ENCODE measurements at places on chromosomes 2 and 18.

DNA sequence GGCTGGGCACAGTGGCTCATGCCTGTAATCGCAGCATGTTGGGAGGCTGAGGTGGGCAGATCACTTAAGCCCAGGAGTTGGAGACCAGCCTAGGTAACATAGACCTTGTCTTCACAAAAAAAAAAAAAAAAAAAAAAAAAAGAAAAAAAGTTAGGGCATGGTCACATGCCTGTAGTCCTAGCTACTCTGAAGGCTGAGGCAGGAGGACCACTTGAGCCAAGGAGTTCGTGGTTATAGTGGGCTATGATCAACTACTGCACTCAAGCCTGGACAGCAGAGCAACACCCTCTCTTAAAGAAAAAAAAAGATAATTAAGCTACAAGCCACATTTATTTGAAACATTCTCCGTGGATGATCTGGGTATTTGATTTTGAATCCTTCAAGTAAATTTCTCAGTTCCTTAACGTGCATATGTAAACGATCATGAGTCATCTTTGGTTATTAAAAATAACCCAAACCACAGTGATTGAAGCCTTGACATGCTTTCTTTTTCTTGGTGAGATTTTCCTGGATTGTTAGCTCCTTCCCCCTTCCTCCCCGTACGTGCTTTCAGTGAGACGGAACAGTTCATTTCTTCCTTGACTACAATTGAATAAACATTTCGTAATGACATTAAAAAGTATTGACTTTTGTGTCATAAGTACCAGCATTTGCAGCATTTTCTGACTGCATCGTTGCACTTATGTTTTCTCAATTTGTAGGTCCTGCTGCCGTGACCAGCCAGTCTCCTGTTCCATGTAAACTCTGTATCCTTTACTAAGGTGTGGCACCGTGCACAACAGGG is 20.3 kb downstream of the RMC1 start:
- DNase-seq: no peak

DNA sequence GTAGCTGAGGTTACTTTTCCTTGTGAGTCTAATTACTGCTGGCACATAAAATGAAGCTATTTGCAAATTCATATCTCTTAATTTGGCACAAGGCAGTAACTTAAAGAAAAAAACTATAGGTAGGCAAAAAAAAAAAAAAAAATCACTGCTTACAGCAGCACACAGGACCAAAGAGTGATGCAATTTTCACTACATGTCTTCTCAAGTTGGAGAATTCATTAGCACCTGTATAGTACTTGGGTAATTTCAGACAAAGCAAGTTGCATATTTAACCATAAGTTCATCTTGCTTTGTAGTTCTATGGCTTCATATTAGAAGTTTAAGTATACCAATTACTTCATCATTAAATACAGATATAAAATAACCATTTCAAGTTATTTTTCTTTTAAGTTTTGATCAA is 33.7 kb upstream of the RBBP8 start:
- no peak for DNase-seq

DNA sequence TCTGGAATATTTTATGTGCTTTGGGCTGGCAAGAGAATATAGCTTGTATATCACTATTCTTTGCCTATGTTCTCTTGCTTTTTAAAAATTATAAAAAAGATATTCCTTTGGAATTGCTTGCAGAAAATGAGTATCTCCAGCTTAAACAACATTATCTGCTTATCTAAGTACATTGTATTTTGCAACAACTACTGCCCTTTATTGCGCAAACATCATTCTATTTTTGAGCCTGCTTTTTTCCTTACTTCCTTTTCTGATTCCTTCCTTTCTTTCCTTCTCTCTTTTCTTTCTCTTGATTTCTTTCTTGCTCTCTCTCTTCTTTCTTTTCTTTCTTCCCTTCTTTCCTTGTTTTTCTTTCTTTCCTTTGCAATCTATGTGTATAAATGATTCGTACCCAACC is 74.0 kb downstream of the UNC80 start:
- no peak for DNase-seq

- no peak for DNase-seq
These were observed 254.6 kb downstream of the LOXHD1 start for GRCh38 chr18:46402396-46402795.

DNA sequence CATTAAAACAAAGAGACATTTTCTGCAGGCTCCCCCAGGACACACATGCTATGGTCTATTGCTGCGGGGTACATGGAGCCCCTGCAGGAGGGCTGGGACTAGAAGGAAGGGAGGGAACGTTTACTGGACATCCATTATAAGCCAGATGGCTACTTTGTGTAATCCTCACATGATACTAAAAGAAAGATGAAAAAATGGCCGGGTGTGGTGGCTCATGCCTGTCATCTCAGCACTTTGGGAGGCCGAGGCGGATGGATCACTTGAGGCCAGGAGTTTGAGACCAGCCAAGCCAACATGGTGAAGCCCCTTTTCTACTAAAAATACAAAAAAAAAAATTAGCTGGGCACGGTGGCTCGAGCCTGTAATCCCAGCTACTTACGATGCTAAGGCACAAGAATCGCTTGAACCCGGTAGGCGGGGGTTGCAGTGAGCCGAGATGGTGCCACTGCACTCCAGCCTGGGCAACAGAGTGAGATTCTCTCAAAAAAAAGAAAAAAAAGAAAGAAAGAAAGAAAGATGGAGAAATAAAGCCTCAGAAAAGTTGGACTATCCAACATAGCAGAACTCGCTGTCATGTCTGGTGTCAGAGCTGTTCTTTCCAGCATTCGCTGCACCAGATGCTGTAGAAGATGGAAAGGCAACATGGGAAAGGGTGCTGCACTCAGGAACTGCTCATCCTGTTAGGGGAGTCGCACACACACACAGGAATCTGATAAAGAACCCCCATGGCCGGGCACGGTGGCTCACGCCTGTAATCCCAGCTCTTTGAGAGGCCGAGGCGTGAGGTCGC is 7.8 kb upstream of the MYCN start:
- DNase-seq: no peak

GRCh38 chr2:155841442-155841841 is 491.1 kb downstream of the NR4A2 start:
- DNase-seq: no peak

GRCh38 chr2:71548646-71549425 is 95.5 kb downstream of the DYSF start:
- peak; percentile 43 for DNase-seq

- DNase-seq: no peak
These were observed 47.2 kb downstream of the SPOPL start for GRCh38 chr2:138548796-138549195.

- no peak for DNase-seq
These were observed 398.0 kb upstream of the CDH20 start for GRCh38 chr18:60935041-60935910.

GRCh38 chr18:57025540-57025939 is 121.3 kb upstream of the BOD1L2 start:
- DNase-seq: no peak

DNA sequence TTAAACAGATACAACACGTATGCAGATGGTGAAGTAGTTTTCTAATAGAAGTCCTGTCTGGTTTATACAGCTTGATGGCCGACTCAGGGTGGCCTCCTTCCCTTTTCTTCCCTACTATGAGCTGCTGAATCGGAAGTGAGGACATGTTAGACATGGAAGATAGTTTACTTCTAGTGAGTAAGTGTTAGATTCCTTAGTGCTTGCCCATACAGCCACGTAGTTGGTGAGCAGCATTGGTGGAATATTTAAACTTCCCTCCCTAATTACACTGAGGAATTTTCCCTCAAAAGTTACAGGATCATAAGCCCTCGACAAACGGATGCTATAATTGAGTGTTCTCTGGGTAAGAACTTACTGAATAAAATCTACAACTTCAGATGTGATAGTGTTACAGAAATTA is 52.1 kb downstream of the RHBDD1 start:
- DNase-seq: no peak

DNA sequence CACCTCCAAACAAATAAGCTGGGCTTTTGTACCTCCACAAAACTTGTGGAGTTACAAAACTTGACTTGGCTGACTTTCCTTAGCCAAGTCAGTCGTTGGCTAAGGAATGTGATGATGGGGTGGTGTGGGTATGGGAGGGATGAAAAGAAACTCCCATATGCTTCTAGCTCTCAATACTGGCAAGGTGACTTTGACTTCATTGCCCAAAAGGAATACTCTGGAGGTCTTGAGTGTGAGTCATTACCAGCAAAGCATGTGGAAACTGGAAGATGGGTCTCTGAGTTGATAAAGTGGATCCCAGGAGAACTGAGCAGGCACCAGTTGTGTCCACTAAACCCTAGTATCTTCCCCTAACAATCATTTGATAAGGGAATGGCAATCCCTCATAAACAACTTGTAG is 226.7 kb downstream of the GULP1 start:
- no peak for DNase-seq

GRCh38 chr2:231190531-231191197 is 7.8 kb upstream of the ARMC9 start:
- DNase-seq: no peak

- no peak for DNase-seq
These were observed 137.0 kb downstream of the MREG start for GRCh38 chr2:215876139-215876936.

- no peak for DNase-seq
These were observed 69.3 kb downstream of the TTC27 start for GRCh38 chr2:32697156-32697555.

DNA sequence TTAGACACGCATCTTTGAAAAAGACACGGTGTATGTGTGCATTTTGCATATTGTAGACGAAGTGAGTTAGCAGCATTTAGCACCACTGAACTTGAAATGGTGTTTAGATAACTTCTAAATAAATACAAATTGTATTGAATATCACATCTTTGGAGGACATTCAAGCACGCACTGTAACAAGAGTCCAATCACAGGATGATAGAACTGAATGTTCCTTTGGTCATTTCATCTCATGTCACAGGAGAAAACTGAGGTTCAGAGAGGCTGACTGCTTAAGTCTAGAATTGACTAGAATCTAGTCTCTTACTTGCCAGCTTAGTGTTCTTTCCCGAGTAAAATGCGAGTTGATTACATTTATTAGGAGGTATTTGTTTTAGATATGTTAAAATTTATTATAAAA is 119.2 kb upstream of the CCDC195 start:
- DNase-seq: no peak

DNA sequence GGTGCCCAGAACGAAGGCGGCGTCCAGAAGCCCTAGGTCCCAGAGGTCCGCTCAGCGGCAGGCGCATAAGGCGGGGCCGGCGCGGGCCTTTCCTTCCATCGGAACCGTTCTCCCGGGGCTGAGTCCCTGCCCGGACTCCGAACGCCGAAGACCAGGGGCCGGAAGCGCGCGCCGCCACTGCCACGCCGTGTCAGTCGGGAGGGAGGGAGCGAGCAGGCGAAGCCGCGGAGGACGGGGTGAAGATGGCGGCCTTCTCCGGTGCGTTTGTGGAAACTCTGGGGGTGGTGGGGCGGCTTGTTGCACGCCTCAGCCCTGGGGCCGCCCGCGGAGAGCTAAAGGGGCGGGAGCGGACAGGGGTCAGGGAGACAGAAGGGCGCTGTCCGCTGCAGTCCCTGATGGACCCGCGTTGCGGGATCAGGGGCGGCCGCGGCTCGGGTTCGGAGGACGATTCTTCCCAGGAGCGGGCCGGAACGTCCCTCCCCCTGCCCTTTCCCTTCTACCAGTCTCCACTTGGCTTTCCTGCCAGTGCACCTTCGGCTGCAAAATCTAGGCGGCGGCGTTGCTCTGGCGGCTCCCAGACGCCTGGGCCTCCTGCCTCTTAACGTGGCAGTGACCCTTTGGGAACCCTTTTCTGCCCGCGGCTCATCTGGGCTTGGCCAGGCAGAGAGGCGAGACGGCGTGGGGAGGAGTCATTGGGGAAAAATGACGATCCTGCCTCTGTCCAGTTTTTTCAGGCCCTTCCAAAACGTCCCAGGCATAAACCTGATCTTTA is at the start of gene DDX1:
TSS of gene DDX1 (plus strand) at position 177 of the 772 bp plus-strand sequence. CDS start at position 243, 66 bp downstream.
- peak; percentile 45 for DNase-seq

- no peak for DNase-seq
These were observed 1.0 kb downstream of the IMPACT start for GRCh38 chr18:24427484-24427883.

GRCh38 chr2:83112858-83113257 is 1346.2 kb downstream of the SUCLG1 start:
- no peak for DNase-seq

DNA sequence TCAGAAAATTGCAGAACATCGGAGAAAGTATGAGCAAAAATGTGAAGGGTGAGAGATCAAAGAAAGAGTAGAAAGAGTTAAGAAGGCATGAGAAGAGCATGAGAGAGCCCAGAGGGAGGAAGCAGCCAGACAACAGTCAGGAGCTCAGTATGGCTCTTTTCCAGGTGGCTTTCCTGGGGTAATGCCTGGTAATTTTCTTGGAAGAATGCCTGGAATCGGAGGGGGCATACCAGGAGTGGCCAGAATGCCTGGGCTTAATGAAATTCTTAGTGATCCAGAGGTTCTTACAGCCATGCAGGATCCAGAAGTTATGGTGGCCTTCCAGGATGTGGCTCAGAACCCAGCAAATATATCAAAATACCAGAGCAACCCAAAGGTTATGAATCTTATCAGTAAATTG is 271.8 kb upstream of the TFPI start:
- no peak for DNase-seq

DNA sequence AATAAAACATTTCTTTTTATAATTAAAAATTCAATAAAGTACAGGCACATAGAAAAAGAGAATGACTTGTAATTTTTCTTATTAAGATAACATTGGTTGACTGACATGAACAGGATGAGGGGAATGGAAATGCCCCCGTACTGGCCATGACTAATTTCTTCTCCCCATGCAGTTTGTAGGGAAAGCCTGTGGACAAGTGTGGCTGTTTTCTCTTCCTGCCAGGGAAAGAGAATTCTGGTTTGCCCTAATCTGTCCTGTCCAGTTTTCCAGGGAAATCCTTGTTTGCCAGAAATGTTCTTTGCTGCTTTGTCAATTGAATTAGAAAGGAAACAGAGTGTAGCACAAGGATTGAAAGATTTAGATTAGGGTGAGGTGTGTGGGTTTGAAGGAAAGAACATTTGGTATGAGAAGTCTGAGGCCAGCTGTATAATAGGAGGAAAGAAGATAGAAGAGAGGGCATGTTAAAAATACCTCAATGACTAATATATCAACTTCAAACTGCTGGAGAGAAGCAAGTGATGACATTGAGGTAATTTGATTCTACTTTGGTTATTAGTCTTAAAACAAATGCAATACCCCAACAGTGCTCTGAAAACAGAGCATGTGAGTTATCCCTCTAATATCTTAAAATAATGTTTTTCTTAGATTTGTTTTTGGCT is 593.9 kb upstream of the ZNF804A start:
- DNase-seq: no peak

GRCh38 chr18:11740461-11740860 is 51.4 kb downstream of the GNAL start:
- DNase-seq: no peak

GRCh38 chr18:54830260-54830659 is 2.0 kb downstream of the RAB27B start:
- DNase-seq: no peak

- no peak for DNase-seq
These were observed 266.8 kb upstream of the LYPD1 start for GRCh38 chr2:132936791-132937190.

GRCh38 chr2:20620696-20621365 is 30.1 kb downstream of the HS1BP3 start:
- no peak for DNase-seq

DNA sequence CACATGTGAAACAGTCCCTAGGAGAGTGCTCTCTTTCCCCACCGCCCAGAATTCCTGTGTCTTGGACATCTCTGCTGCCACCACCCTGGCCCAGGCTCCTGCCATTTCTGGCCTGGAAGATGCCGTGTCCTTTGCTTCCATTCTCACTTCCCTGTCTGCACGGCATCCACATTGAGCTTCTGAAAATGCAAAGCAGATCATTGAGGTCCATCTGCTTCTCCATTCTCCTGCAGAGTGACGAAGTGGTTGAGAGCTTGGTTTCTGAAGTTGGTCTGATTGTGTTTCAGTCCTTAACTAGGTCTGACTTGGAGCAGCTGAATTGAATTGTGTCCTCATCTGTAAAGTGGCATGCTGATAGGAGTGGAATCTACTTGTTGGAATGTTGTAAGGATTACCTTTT is 98.7 kb upstream of the MGAT5 start:
- no peak for DNase-seq

All from omental fat pad (tissue), 4 donors.